NCI-H460 (cell line): ENCODE measurements at places on chromosomes 6 and 20.

DNA sequence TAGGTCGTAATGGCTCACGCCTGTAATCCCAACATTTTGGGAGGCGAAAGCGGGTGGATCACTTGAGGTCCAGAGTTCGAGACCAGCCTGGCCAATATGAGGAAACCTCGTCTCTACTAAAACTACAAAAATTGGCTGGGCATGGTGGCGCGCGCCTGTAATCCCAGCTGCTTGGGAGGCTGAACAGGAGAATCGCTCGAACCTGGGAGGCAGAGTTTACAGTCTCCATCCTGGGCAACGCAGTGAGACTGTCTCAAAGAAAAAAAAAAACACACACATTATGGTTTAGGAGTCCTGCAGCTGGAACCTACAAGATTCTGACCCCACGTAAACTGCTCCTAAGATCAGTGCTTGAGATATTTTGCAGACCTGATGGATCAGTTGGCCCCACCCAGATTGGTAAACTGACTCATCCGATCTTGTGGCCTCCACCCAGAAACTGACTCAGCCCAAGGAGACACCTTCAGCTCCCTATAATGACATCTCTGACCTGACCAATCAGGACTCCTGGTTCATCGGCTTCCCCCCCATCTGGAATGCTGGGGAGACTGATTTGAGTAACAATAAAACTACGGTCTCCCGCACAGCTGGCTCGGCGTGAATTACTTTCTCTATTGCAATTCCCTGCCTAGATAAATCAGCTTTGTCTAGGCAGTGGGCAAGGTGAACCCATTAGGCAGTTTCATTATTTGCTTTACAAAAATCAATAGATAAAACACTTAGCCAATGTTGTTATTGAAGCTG is 96.2 kb upstream of the BTN3A2 start:
- DNase-seq: no peak

DNA sequence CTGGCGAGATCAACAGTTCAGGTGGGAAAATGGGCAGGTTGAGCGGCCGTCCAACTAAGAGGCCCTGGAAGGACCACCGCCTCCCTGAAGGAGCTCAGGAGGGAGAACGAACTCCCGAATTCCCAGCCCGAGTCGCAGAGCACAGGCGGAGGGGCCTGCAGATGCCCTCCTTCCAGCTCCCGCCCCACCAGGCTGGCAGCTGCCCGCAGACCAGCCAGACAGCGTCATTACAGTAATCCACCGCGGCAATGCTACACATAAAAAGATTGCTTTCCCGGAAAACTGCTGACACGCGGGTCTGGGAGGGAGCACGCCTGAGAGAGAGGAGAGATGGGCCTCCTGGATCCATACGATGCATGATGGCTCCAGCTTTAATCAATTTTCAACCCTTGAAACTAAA is 30.5 kb upstream of the SLCO4A1 start:
- no peak for DNase-seq

- DNase-seq: no peak
Measured at GRCh38 chr6:120058410-120058809, 708.8 kb upstream of the MAN1A1 start.

DNA sequence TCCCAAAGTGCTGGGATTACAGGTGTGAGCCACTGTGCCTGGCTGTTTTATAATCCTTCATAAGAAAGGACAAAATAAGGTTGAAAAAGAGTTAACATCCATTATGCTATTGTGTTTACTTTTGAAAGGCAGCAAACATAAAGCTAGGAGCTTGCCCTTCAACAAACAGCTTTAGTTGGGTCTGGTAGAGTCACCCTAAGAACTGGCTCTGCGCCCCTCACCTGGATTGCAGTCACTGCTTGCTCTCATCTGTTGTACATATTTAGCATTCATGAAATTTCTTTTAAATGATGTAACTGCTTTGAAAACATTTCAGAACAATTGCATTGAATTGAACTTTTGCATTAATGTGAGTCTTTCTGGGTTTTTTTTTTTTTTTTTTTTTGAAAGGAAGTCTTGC is 38.9 kb downstream of the JARID2 start:
- no peak for DNase-seq

DNA sequence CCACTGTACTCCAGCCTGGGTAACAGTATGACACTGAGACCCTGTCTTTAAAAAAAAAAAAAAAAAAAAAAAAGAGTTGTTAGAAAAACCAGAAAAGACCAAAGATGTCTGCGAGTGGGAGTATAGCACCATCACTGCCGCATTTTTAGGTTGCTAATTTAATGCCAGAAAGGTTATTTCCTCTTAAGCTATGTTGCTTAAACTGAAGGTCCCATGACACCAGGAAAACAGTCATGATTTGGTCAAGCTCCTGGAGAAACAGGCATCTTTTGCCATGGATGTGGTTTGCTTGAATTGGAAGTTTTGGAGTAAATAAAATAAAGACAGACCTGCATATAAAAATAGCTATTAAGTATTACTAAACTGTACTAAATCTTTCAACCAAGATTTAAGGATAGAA is 68.3 kb upstream of the TNFRSF21 start:
- DNase-seq: no peak

- DNase-seq: no peak
Measured at GRCh38 chr20:47419953-47420514, 63.5 kb upstream of the ZMYND8 start.
